ENCODE measurements at places on chromosomes 7 and 10.

- no peak for DNase-seq
Observed at GRCh38 chr10:132876131-132876860, 66.1 kb downstream of the CFAP46 start.

DNA sequence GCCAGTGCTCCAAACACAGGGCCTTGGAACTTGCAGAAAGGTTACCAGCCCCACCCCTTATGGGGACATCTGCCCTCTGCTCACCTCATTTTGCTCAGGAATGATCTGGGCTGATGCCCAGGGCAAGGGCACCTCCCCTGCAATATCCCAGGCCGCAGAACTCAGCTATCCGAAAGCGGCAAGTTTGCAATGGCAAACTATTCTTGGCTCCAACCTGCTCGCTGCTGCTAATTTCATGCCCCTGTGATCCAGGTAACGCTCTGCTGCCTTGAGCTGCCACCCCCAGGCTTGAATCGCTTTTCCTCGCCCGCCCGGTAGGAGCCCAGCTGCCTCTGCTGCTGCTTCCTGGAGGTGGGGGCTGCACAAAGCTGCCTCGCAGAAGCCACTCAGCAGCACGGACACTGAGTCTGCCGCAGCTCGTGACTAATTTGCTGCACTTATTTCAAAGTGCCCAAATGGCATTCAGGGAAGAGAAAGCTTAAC, 18.2 kb downstream of the SLC29A3 start:
- no peak for DNase-seq

GRCh38 chr10:34507217-34507616, 307.9 kb downstream of the PARD3 start:
- DNase-seq: no peak

GRCh38 chr7:28573059-28573553, 160.8 kb downstream of the CREB5 start:
- DNase-seq: peak; percentile 77

DNA sequence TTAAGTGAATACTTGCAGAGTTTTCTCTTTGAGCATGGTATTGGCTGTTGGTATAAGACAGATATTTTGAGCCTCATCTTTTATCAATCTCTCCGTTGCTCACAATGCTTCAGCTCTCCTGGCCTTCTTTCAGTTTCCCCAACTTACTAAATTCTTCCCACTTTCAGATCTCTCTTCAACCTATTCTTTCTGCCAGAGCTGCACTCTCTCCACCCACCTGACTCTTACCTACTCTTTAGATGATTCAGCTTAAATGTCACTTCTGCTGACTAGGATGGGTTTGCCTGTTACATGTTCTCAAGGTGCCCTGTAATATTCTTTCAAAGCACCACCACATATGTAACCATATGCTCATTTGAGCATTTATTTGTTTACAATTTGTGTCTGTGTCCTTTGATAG, 1.6 kb downstream of the EXOSC1 start:
- no peak for DNase-seq

DNA sequence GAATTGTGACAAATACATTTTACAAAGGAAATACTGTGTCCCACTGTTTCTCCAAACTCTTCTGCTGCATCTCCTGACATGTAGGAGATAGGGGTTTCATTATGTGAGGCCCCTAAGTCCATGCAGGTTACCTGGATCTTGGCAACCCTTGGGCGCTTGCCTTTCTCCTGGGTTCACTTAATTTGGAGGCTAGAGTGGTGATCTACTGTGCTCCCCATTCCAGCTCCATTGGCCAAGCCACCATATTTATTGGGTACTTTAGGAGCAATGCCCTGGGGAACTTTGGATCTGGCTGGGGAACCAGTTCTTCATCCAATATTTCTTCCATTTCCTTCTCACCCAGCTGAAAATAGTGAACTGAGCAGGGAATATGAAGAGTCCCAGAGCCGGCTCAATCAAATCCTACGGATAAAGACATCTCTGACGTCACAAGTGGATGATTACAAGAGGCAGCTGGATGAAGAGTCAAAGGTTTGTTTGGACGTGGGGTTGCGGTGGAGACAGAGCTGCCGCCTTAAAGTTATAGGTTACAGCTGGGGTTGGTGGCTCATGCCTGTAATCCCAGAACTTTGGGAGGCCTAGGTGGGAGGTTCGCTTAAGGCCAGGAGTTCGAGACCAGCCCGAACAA, 18.5 kb downstream of the MYH16 start:
- no peak for DNase-seq

DNA sequence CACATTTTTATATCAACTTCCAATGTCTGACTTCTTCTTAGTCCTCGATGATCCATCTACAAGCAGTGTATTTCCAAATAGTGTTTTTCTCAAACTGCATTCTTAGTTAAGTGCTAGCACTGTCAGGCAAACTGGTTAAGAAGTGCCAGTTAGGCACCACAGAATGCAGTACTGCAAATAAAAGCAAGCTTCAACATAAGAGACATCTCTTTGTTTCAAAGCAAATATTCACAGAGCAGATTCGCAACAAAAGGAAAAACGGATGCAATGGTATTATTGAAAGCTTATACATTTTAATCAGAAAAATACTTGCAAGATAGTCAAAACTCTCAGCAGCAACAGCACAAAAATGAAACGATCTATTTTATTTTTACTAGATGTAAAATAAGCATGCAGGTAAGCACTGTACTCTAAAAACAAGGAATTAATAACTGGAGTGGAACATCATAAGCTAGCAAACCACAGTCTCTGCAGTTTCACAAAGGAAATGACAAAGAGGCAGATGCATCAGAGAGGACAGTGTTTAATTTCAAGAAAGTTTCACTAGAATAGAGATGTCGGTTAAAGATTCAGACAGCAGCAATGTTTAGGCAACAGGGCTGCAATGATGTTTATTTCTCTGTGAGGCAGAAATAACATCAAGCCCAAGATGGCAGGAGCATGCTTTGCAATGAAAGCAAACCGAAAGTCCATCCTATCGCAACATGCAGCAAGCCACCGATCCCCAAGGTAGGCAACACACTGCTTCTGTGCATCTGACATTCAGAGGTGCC, 82.0 kb downstream of the FGFR2 start:
- no peak for DNase-seq

- peak; percentile 51 for DNase-seq
Observed at GRCh38 chr10:84348860-84349259, 20.5 kb downstream of the CCSER2 start.

GRCh38 chr10:15742836-15743235, 23.1 kb upstream of the ITGA8 start:
- no peak for DNase-seq

- no peak for DNase-seq
Observed at GRCh38 chr10:80516506-80517075, 21.1 kb upstream of the SH2D4B start.

GRCh38 chr10:97686301-97686961, 610 bp downstream of the AVPI1 start:
- no peak for DNase-seq

GRCh38 chr7:101172854-101173751, 7.0 kb downstream of the NAT16 start:
- peak; percentile 77 for DNase-seq

DNA sequence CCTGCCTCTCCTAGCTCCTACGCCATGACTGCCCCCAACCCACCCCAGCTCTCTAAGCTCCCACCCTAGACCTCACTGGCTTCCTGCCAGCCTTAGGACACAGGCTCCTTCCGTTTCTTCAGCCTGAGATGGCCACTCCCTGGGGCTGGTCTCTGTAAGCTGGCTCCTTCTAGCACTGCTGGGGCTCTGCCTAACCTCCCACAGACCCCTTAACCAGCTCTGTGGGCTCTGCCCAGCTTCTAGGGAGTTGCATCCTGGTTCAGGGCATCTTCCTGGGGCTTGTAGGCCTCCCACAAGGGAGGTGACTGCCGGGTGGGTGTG, 478.6 kb upstream of the KLF6 start:
- DNase-seq: peak; percentile 41

- DNase-seq: peak; percentile 74
Observed at GRCh38 chr10:86413046-86413728, 46.6 kb upstream of the GRID1 start.

- peak; percentile 50 for DNase-seq
Observed at GRCh38 chr10:119139464-119140067, 25.9 kb downstream of the SFXN4 start.

DNA sequence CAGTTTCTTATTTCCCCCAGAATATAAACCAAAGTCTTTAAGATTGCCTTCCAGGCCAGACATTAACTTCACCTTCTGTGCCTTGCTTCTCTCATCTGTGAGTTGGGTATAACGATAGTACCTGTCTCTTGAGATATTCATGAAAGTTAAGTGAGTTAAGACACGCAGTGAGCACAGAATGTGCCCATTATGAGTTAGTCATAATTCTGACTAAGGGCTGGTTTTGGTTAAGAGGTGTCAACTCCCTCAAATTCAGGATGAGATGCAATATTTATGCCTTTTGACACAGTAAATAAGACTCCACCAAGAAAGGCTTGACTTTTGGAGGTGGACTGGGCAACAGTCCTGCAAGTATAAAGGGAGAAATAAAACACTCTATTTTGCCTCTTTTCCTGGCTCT, 528.7 kb upstream of the IGFBP3 start:
- DNase-seq: no peak

- no peak for DNase-seq
Observed at GRCh38 chr7:24504040-24504439, 69.2 kb upstream of the PALS2 start.

All from choroid plexus epithelial cell (primary cell).